ENCODE measurements at places on chromosomes 2 and 18.

DNA sequence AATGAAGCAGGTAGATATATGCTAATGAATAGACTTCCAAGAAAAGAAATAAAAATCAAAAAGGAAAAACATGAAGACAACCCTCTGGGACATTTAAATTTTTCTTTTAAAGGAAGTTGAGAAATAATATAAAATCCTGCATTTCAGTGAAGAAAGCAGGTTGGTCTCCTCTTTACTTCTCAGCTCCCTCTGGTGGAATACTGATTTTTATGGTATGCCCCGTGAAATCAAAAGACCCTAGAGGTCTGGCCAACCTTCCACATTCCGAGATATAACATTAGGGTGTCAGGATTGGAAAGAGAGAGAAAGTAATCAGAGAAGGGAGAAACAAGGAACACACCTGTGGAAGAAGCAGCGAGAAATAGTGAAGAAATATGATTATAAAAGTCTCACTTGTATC is 72.7 kb downstream of the DNER start:
- no peak for DNase-seq

- DNase-seq, result no peak
These were observed 170.6 kb downstream of the DLGAP1 start for GRCh38 chr18:4284528-4284927.

- no peak for DNase-seq
These were observed 63.4 kb downstream of the NCKAP5 start for GRCh38 chr2:133504566-133505505.

DNA sequence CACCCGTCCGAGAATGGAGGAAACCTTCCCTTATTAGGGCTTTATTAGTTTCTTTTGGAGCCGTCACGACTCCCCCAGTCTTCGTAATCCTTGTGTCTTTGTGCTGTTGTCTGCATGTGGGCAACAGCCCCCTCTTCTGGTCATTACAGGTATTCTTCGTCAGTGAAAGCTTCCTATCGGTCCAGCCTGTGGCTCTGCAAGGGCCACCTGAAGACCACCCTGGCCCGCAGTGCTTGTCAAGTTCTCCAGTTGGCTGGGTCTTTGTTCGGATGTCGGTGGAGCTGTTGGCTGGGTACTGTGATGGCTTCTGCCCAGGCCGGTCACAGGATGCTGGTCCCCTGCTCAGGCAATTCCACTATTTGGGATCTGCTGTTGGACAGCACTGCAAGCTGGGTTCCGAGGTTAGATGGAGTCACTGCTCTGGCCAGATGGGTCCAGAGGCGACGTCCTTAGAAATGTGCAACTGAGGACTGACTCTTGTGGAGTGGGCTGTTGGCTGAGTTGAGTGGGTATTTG is 19.2 kb downstream of the E2F6 start:
- DNase-seq, result peak; percentile 29

DNA sequence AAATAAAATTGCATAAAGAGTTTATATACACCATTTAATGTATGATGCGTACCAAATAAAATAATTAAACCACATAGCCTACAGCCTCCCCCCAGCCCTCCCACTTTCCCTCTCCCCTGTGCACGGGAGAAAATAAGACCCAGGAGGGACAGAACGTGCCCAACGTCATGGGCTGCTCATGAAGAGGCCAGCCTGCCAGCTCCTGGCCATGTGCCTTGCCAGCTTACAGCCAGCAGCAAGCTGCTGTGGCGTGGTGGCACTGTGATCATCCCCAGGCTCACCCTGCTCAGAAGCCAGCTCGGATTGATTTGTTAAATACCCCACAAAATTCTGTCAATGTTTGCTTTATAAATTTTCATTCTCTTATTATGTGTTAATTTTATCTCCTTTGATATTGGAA is 7.6 kb downstream of the GPR148 start:
- DNase-seq, result no peak

- no peak for DNase-seq
These were observed 14.5 kb upstream of the SULT1C4 start for GRCh38 chr2:108363024-108363907.

DNA sequence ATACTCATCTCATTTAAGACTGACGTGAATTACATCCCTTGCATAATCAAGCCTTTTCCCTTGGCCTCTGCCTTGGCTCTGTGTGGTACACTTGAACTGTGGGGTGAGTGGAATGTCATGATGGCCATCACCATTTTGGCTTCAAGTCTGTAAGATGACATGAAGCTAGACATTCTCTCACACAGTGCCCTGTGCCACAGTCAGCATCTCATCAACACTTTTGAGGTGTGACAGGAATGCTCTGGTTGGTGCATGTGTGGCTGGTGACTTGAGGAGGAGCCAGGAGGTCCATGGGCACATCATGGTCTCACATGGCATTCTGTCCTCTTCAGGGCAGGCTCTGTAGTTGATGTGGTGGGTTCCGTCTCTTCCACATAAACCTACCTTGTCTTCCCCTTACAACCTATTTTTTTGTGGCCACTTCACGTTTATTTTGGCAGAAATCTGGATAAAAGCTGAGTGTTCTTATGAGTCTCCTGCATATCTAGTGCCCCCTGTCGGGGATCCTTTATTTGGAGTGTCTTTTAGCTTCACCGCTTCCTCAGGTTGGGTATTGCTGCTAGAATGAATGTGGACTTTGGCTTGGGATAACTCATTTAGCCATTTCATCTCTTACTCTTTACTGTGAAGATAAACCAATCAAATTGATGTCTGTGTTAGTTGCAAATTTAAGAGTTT is 28.1 kb downstream of the MAP4K4 start:
- no peak for DNase-seq

DNA sequence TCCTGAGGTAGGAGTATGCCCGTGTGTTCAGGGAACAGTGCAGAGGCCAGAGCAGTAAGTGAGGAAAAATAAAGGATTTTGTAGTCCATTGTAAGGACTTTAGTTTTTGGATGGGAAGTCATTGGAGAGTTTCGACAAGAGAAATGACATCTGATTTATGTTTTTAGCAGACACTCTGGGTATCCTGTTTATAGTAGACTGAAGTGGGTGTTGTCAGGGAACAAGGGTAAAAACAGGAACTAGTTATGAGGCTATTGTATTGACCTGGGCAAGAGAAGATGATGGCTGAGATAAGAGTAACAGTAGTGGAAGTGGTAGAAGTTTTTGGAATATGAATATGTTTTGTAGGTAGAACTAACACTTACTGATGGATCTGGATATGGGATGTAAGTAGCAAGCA is 59.8 kb downstream of the GTF2A1L start:
- DNase-seq, result no peak

- DNase-seq, result no peak
These were observed 19.7 kb upstream of the GNAL start for GRCh38 chr18:11669271-11669947.

DNA sequence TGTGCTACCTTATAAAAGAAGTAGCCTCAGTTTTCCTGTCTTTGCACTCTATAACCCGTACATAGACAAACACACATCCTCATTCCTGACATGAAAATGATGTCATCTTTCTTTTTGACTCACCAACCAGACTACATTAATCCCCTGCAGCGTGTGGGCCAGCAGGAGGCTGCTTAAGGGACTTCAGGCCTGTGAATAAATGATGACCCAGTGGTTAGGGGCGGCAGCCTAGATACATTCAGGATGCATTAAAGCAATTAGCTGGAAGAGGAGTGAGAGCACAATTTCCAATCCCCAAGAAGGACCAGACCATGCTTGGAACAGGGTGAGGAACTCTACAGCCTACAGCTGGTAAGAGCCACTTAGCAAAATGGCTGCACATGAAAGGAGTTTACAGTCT is 57.3 kb upstream of the KLF7 start:
- no peak for DNase-seq

GRCh38 chr2:204453730-204454167 is 91.5 kb upstream of the PARD3B start:
- DNase-seq, result no peak

DNA sequence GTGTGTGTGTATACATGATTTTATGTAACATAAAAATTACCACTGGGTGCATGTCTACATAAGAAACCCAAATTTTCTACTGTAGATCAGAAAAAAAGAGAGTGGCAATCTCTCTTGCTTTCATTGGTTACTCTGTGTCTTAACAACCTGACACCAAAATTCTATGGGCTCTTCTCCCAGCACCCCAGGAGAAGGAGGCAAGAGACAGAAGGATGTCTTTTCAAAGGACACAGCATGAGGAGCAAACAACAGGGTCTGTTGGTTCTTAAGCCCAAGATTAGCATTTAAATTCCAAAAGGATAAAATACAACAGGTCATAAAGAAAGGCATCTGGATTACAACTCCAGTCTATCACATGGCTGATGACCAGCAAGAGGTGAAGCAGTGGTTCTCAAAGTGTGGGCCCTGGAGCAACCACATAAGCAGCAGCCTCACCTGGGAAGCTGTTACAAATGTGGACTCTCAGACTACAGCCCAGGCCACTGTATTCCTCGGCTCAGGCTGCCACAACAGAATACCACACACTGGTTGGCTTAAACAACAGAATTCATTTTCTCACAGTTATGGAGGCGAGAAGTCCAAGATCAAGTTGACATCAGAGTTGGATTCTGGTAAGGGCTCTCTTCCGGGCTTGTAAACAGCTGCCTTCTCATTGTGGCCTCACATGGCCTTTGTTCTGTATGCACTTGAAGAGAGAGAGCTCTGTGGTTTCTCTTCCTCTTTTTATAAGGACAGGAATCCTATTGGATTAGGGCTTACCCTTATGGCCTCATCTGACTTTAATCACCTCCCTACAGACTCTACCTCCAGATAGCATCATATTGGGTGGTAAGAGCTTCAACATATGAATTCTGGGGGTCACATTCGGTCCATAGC is 79.8 kb upstream of the RNF152 start:
- no peak for DNase-seq

- no peak for DNase-seq
These were observed 38.7 kb downstream of the SLC4A5 start for GRCh38 chr2:74304332-74305148.

DNA sequence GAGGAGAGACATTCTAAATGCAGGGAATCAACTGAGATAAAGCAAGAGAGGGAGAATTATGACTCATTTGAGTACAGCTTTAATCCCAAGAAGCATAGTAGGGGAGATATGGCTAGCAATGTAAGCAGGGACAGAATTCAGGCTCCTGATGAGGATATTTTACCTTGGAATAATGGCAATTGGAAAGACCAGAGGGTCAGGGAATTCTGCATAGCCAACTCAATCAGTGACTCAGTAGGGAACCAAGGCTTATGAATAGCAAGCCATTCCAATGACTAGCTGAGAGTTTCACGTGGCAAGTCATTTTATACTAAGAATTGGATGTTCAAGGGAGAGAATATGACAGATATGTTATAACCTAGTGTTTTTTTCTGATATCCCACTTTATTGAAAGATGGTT is 563.8 kb upstream of the NETO1 start:
- no peak for DNase-seq

DNA sequence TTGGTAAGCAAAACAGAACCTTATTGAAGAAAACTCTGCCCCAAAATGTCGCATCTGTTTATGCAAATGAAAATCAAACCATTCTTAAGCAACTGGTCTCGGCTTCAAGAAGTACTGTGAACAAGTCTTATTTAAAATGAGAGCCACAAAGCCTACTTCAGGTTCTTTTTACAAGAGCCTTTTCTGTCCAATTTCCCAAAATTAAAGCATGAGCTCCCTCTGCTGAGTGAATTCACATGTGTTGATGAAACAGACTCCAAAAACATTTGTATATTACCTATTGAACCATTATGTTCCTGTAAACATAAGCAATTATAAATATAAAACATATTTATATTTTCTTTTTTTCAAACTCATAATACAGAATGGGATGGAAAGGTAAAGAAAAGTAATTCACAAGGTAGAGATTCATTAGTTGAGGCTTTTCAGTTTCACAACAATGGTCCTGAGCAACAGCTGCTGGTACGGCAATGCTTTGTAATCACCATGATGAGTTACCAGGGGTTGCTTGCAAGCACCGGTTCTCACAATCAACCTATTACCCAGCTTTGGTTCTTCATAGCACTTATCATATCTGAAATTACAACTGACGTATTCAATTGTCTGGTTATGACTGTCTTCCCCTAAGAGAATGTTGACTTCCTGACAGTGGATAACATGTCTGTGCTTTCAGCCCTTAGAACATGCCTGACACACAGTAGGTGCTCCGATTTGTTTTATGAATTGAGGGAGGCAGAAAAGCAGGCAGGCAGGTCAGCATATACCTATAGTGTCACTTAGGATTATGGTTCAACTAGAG is 108.4 kb upstream of the BZW1 start:
- no peak for DNase-seq

DNA sequence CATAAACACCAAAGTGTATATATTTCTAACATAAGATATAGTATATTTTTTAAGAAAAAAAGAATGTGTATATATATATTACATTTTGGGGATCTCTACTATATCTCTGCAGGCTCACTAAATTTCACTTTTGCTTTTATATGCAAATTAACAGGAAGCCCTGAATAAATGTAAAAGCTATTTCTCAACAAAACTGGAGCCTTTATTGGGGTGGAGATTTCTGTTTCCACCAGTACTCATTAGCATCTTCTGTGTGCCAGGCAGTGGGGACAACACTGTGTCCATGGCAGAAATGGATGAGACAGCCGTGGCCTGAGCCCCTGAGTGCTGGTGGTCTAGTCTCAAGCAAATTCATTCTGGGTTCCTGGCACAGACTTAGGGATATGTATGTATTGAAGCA is 41.3 kb downstream of the C18orf63 start:
- no peak for DNase-seq

GRCh38 chr2:176553685-176554100 is 284.5 kb downstream of the MTX2 start:
- peak; percentile 1 for DNase-seq

DNA sequence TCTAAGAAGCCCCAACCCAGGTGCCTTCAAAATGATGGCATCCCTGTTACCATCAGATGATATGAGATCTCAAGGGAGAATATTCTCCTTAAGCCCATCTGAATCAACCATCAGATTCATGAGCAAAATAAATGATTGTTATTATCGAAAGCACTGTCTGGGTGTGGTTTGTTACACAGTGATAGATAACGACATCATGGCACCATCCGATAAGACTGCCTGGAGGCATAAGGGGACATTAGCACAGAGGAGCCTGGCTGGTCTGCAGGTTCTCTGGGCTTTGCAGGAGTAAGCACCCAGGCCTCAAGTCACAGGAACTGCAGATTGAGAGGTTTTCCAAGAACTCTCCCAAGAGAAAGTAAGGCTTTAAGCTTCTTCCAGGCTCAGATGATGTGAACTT is 15.6 kb downstream of the BMP10 start:
- no peak for DNase-seq

- no peak for DNase-seq
These were observed 48.0 kb downstream of the EFEMP1 start for GRCh38 chr2:55875434-55876135.

GRCh38 chr2:112836695-112837117 is at the start of gene IL1B:
Gene IL1B, minus strand, starts transcription at chr2:112836779. Its CDS starts 550 bp downstream, at chr2:112836229.
- no peak for DNase-seq

GRCh38 chr2:10085668-10086059 is 5.5 kb upstream of the CYS1 start:
- no peak for DNase-seq
